CD4-positive, alpha-beta T cell treated with Interleukin-6 for 4 hours (primary cell): ENCODE measurements at places on chromosomes 3 and 15.
A peak's percentile ranks its signal among the peaks of the same experiment; 100 is the strongest.

GRCh38 chr3:189308608-189309007 is 136.8 kb downstream of the TPRG1 start:
- DNase-seq = no peak

- no peak for DNase-seq
Measured at GRCh38 chr3:10505791-10506585, 602 bp upstream of the ATP2B2 start.

DNA sequence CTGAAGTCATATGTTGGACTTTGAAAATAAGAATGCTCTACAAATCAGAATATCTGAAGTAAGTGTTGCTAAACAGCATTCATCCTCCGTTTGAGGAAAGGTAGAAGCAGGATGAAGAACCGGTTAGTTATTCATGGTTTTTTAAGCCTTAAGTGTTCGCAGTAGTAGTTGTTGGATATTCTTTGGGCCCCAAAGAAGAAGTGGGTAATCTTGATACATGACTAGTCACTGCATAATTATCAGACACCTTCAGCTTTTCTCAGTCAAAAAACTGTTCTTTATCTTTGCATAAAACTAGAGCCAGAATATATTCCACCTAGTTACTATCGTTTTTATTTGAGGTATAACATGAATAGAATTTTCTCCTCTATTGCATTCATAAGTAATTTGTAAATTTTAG is 13.8 kb downstream of the RAB5A start:
- DNase-seq = no peak

- peak; percentile 68 for DNase-seq
Measured at GRCh38 chr3:47057212-47057671, 77.8 kb downstream of the NBEAL2 start.

DNA sequence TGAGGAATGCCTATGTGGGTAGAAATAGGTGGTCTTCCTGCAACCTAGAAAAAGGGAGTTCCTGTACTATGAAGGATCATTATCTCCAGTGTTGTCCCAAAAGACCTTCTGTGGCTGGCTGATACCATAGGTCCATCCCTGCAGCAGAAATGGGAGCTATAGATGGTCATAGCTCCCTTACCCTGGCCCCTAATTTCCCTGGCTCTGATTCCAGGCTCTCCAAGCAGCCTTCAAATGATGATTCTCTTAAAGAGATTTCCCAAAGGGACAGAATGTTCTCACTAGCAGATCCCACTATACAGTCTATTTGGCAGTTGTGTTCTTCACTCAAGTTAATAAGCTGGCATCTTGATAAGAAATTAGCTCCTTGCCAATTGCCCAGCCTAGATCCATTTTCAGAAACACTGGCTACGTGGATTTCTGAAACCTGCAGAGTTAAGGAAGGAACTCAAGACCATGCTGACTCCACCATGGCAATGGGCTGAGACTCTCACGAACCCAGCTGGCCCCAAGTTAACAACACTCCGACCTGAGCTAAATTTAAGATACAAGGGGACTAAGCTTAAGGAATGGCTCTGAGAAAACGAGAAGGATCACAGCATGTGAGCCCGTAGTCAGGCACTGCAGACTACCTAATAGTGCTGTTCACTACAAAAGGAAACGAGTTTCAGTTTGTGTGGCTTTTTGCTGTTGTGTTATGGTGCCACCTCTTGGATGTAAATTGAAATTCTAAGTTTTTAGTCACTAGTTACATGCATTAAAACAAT is 11.4 kb downstream of the C15orf40 start:
- peak; percentile 35 for DNase-seq

DNA sequence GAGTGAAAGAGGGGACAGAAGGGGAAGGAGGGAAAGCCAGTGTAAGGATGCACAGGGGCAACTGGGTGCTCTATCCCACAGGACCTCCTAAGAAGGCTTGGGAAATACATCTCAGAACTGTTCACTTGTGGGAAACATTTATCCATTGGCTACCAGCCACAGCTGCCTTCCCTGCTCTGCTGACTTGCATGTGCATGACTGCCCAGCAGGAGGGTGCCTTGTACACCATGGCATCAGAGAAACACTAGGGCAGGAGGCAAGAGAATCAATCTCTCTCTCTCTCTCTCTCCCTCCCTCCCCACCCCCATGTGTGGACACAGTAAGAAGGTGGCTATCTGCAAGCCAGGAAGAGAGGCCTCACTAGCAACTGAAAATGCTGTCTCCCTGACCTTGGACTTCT is 62.9 kb upstream of the ZBTB38 start:
- no peak for DNase-seq

- DNase-seq = no peak
Measured at GRCh38 chr15:80240276-80240675, 11.7 kb downstream of the CTXND1 start.

- DNase-seq = no peak
Measured at GRCh38 chr3:28745916-28746617, 397.4 kb upstream of the AZI2 start.

DNA sequence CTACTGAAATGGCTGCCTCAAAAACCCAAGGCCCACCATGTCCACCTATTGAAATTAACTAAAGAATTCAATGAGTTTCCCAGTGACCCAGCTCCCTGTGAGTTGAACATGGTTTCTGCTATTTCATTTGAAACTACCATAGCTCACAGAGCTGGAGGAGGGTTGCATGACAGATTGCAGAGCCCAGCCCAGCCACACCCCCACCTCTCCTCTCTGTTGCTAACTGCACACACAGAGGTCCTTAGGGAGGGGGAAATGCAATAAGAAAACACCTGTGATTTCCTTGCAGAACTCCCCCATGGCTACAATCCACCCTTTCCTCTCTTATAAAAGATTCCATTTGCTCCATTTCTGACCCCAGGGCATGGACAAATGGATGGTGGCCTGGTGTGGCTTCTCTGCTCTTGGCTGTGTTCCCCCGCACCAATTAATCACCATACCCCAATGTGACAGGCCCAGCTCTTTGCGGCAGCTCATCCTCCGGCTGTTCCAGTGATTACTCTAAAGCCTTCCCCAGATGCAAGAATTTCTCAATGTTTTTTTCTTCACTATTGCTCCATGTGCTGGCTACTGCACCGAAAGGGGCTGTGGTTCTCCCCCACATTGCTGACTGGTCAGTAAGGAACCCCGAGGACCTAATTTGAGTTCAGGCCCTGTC is 208.4 kb upstream of the KBTBD8 start:
- DNase-seq = no peak

GRCh38 chr15:91949361-91949760 is 95.9 kb downstream of the SLCO3A1 start:
- DNase-seq = no peak

GRCh38 chr3:42732829-42733459 is 30.3 kb upstream of the HHATL start:
- DNase-seq = no peak

- no peak for DNase-seq
Measured at GRCh38 chr3:122318620-122319019, 6.4 kb upstream of the CSTA start.

GRCh38 chr15:45732662-45733061 is 97.8 kb downstream of the SQOR start:
- DNase-seq = no peak

DNA sequence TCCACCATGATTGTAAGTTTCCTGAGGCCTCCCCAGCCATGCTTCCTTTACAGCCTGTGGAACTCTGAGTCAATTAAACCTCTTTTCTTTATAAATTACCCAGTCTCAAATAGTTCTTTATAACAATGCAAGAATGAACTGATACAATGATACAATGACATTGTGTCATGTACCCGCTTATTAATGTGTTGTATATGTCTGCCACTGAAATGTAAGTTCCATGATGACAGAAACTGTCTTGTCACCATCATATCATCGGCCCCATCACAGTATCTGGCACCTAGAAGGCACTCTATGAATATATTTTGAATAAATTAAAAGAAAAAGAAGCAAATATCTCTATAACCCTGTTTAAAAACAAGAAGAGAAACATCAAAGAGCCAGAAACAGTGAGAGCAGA is 29.6 kb downstream of the FEZF2 start:
- no peak for DNase-seq

DNA sequence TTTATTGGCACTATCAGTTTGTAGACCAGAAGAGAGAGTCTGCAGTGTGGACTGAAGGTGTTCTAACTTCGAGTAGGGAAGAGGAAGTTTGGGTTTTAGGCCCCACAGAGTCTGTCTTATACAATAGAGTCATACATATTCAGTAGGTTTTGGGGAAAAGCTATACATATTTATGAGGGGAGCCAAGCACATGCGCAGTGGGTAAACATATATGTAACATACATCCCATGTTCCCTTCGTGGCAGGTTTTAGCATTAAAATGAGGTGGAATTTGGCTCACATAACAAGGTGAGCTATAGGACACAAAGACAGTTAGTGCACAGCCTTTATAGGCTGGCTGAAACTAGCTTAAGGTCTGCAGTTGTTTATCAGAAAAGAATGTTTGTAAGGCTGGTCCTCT is 4.9 kb downstream of the GALK2 start:
- DNase-seq = no peak

DNA sequence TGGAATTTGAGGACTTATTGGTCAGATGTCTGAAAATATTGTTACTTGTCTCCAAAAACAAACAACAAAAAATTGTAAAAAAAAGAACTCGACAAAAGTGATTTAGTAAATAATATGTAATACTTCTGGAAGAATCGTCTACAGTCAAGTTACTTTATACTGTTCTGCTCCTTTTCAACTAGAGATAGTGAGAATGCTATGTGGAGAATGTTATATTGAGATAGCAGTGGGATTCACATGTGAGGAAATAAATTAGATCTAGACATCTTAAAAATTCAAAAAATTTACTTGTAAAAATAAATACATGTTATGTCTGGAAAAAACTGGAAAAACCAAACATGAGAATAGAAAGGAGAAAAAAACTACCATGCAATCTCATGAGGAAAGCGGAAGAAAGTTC is 64.9 kb downstream of the SGO1 start:
- DNase-seq = no peak

- DNase-seq = no peak
Measured at GRCh38 chr15:93413745-93414144, 324.7 kb upstream of the RGMA start.

DNA sequence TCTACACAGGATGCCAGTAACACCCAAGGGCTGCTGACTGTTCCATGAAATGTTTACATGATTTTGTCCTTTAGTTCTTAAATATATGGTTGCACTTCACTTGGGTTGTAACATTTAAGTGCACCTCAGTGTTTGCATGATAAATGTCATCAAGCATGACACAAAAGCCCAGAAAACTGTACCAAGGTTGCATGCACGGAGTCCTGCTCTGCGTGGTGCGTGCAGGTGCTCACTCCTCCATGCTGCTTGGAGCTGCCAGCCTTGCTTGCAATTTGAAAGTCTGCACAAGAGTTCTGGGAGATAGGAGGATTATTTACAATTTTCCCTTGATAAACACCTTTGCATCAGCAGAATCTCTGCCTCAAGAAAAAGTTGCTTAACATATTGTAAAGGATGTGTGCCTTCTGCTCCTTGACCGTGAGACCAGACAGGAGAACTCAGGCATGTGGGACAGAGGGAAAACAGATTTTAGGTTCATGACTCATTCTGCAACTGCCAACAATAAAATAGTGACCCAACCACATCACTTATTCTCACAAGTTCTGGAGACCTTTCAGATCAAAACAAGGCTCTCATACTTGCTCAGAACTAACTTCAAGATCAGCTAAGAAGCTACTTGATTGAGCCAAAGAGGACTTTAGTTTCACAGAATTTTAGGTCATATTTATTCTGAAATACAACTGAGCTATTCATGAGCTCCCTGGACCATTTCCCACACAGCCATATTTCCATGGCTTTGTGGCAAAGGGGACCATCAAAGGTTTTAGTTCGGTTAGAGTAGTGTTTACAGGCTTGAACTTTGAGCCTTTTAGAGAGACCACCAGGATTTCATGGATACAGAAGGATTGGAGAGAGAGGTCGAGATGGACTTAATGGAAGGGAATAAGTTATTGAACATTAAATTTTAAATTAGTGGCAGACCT is 128.4 kb upstream of the ZBED2 start:
- DNase-seq = no peak
